Activated CD4-positive, alpha-beta T cell treated with anti-CD3 and anti-CD28 coated beads, Interleukin-2, amount 50 U/mL, for 4 hours (primary cell): ENCODE measurements at places on chromosomes 2 and 18.

- peak; percentile 52 for DNase-seq
These were observed 472 bp downstream of the SLC20A1 start for GRCh38 chr2:112646102-112646719.

DNA sequence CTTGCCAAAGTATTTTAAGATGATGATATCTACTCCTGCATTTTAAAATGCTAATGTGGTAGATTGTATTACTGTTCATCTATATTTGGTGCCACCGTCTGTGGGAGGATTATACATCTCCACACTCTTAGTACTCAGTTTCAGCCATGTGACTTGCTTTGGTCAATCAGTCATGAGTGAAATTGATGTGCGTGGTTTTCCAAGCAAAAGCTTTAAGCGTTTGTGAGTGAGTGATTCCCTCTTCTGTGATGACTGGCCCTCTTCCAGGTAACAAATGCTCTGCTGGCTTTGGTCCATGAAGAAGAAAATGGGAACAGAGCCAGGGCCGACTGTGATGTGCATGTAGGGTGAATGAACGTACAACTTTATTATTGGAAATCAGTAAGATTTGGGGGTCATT is 330.4 kb downstream of the LPIN1 start:
- DNase-seq = no peak

DNA sequence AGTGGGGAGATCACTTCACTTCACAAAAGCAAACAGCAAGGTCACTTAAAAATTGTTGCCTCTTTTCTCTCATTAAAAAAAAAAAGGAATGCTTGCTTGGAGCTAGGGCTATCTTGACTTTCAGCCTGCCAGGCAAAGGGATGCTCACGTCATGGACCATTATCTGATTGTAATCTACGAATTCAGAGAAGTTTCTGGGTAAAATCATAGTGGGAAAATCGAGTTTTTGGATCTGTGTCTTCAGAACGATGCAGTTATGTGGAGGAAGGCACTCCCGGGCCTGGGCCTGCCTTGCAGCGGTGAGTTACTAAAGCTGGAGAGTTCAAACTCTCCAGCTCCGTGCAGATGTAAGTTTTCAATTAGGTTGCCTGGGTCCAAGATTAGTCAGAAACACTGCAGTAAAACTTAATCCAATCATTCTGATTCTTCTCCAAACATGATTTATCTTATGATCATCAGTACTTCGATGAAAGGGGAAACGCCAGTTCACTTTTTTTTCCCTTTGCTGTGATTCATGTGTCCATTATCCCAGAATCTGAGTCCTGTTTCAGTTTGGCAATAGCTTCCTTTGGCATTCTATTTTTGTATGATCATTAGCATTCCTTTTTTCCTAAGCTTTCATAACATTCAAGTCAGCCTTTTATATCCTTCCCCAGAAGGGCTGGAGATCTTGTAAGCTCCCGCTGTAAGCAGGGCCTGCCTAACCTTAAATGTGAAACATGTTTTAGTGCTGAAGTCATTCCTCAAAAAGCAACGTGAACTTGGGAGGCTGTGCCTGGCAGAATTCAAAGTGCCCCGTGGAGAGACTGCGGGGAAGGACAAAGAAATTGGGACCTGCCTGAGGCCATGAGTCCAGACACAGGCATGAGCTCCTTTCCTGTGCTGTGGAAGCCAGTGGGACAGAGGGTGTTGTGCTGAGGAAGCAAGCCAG is 119.3 kb upstream of the TWIST2 start:
- DNase-seq = no peak

DNA sequence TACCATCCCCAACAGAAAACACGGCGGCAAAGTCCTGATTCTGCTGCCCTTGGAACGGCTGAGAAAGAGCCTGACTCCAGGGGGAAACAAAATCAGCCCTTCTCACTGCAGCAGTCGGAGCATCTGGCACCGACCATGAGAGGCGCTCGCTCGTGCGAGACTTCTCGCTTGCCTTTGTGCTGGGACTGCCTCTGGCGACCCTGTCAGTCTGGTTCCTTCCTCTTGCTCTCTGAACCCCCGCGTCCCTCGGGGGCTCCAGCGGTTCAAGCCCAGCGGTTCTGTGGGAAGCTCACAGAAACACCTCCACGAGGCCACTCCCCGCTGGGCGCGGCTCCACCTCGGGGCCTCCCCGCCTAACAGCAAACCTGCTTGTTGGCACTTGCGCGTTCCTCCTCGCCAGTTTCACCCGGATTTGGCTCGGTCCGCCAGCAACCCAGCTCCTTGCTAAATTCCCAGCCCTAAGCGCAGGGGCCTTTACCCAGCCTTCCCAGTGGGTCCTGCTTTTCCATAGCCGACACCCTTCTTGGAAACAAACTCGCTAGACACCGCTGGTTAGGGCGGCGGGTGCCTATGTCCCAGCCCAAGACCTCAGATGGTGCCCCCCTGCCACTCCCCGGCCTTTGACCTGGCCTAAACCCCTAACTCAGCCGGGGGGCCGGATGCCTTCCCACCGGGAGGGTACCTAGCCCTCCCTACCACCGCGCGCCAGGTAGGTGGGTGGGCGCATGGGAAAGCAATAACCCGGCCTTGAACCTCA is 2.2 kb downstream of the RND3 start:
- DNase-seq = no peak

GRCh38 chr2:136059036-136059472 is 58.9 kb downstream of the CXCR4 start:
- DNase-seq = no peak

DNA sequence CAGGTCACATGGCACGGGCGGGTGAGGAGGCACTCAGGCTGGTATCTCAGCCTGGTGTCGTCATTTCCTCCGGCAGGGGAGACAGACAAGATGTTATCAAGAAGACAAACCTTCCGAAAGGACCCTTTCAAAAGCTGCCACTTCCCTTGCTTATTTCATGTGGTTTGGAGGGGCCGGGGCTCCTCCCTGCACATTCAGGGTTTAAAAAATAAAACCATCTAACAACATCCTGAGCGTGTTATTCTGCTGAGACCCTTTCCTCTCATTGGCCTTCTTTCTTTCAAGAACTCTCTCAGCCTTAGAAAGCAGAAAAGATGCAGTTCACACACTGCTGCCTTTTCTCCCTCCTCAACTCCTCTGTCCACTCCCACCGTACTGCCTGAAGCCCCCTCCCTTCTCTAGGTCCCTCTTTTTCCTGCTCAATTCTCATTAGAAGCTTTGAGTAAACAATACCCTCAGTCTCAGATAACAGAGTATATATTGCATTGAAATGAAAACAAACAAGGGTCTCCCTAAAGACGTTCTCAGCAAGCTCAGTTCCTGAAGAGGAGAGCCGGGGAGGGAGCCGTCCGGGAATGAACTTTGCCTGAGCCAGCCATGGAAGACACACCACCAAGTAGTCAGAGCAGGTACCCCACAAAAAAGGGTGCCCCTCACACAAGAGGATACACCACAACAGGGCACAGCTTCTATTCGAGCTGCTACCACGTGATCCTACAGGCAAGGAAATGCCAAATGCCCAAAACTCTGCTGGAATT is 9.7 kb downstream of the SMAD7 start:
- DNase-seq = peak; percentile 67

DNA sequence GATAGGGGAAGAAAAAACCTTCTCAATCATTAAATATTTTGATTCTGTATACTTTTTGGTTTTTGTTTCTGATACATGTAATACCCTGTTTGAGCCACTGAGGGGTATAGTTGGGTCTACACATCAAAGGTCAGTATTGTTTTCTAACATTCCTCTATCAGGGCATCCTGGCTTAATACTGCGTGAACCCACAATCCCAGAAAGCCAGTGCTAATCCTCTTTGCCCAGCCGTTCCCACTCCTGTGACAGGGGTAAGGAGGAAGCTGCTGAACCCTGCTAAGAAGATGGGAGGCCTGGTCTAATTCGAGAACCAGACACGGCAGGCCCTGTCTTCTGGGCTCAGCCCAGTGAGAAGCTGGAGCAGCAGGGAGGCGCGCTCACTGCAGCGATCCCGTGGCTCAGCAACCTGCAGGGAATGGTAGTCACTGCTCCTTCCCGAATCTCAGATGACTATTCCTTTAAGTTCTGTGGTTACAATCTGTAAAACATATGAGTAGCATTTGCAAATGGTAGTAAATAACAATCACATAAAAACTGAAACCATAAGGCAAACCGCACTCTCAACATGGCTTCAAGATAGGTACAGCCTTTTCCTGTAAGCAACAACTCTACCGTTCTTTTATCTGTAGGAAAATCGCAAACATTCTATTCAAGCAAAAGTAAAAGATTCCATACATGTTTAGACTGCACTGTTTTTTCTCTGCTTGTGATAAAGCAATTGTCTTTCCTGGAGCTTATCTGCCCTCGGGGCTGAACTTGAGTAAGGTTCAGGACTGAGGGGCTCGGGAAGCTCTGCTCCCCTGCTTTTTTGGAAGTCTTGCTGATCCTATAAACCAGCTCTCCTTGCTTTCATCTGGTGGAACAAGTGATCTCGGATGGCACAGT is 87.0 kb downstream of the EPB41L3 start:
- DNase-seq = no peak

- DNase-seq = no peak
These were observed 257.7 kb upstream of the UBE2E3 start for GRCh38 chr2:180722551-180723239.
